ENCODE measurements at places on chromosomes 7 and 10.

DNA sequence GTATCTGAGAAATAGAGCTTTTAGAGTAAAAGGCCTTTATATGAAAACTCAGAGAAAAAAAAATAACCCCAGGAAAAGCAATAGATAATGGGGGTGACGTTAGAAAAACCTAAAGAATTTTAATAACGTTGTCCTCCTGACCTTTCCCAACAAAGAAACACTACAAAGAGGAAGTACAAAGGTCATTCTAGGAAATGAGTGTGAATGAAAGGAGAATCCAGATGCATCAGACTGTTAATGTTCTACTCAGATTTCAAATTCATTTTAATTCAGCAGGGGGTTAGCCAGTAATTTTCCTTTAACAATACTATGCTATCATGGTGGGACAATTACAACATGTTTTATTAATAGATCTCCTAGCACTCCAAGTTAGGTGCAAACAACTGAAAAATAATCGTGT is 73.8 kb upstream of the CDK1 start:
- DNase-seq = no peak

- DNase-seq = no peak
These were observed 321.1 kb upstream of the NPVF start for GRCh38 chr7:25549271-25549921.

DNA sequence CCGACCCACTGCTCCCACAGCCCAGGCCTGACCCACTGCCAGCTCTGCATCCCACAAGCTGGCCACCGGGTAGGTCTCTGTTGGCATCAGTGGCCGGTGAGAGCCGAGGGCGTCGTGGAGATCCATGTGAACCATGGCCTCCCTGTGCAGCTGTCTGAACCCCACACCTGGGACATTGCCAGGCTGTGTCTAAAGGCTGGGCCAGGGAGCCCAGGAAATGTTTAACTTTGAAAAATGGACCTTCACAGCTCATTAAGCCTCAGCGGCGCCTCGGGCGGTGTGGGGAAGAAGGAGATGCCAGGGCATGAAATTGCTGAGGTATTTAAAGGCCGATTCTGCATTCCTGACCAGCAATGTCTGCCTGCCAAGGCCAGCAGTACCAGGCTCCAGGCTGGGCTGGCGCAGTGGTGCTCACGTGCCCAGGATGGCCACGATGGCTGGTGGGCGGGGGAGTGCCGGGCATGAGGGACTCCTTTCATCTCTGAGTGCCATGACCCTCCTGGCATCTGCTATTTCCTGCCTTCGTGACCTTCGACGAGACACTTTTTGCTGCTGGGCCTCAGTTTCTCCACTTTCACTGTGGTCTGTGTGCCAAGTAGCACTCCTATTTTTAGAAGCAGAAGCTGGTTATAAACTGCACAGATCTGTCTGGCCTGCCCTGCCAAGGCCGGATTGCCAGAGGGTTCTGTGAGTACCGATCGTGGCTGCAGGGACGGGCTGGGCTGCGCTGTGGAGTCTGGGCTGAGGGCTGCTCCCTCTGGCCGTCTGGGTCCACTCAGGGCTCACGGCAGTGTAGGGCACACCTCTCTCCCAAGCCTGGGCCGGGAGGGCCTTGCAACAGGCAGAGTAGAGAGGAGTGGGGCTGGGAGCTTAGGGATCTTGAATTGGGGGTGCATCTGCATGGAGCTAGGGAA is 21.8 kb downstream of the ELFN1 start:
- no peak for DNase-seq

DNA sequence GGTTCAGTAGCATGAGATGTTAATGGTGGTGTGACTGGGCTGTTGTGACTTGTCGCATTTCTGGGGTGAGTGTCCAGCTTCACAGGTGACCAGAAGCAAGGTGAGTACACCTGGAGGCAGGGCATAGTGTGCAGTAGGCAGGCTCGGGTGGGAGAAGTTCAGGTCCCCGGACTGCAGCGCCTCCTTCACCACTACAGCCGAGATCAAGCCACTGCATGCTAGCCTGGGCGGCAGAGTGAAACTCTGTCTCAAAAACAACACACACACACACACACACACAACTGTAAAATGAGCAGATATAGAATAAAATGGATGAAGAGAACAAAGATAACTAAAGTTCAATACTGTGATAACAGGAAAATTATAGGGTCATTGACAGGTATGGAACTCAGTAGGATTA is 11.1 kb upstream of the PARD3 start:
- DNase-seq = no peak

DNA sequence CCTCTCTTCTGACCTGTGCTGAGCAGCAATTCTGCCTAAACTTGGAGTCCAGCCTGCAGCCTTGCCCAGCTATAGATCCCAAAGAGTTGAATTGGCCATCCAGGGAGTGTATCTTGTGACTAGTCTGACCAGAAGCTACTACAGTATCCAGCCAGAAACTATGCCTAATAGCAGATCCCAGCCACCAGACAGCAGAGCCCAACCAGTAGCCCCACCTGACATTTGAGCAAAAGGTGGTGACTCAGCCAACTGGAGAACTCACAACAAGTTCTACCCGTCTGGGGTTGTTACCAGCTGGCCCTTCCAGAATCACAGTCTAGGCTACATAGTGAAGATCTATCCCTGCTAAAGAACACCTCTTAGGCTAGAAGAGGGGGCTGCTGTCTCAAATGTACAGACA is 315.0 kb downstream of the CRPPA start:
- no peak for DNase-seq

DNA sequence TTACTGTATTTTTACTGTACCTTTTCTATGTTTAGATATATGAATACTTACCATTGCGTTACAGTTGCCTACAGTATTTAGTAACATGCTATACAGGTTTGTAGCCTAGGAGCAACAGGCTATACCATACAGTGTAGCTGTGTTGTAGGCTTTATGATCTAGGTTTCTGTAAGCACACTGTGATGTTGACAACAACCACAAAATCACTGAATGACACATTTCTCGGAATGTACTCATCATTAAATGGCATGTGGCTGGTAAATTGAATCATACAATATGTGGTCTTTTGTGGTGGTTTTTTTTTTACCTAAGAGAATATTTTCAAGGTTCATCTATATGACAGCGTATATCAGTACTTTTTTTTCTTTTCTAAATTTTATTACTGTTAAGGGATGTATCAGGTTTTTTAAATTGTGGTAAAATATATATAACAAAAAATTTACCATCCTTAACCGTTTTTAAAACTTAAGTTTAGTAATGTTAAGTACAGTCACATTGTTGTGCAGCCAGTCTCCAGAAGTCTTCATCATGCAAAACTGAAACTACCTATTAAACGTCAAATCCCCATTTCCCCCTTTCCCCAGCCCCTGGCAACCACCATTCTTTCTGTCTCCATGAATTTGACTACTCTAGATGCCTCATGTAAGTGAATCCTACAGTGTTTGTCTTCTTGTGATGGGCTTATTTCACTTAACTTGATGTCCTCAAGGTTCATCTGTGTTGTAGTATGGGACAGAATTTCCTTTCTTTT is 21.5 kb downstream of the BTAF1 start:
- DNase-seq = no peak

GRCh38 chr10:8061274-8062211 is 7.1 kb downstream of the GATA3 start:
- DNase-seq = no peak

All from stimulated activated CD4-positive, alpha-beta T cell treated with anti-CD3 and anti-CD28 coated beads, Interleukin-4, amount 100 ng/mL, for 48 hours (primary cell).